ENCODE measurements at places on chromosomes 2 and 18.

DNA sequence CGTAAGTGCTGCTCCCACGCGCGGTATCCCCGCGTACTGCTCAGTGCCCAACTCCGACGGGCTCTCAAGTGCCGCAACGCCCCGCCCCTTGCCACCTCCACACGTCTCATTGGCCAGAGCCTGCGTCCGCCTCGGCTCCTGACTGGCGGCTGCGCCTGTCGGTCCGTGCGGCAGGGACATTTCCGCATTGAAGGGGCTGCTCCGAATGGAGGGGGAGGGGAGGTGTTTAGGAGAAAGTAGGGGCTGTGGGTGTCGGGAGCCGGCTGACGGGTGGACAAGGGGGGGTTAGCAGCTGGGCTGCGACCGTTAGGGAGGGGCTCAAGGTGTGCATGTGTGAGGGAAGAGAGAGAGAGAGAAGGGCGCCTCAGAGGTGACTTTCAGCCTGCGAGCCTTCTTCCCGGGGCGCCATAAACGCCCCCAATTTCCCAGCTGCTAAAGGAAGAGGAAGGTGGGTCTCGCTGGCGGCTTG is 877 bp upstream of the UGP2 start:
- peak; percentile 94 for DNase-seq

- DNase-seq, result no peak
These were observed 96.9 kb downstream of the HDAC4 start for GRCh38 chr2:239303711-239304532.

- DNase-seq, result no peak
These were observed 91.2 kb upstream of the UXS1 start for GRCh38 chr2:106285237-106285829.

DNA sequence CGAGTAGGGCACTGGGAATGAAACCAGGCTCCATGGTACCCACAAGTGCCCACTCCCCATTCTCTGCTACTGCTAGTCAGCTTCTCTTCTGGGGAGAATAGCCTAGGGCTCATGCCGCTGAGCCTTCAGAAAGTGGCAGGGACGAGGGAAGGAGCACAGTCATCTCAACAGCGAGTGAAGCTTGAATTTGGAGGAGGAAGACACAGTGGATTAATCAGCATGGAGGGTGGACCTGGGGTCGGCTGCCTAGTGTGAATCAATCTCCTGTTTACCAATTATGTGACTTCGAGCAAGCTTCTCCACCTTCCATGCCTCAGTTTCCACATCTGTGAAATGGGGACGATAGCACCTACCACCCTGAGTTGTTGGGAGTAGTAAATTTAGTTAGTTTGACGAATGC is 157.0 kb downstream of the SEPTIN10 start:
- DNase-seq, result no peak

- DNase-seq, result no peak
These were observed 30.7 kb upstream of the ACAA2 start for GRCh38 chr18:49843778-49844625.

DNA sequence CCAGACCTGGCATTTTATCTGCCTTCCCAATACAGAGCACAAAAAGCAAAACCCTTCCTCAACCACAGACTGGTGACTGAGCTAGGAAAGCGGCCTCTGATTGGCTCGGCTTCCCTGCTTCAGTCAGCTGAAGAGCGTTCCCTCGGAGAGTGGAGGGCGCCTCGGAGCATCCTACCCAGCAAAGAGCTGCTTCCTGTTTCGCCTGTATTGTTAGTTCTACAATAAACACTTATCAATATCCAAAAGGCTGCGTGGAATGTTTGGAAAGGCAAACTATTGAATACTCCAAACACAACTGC is 125.0 kb downstream of the CACNB4 start:
- DNase-seq, result no peak

DNA sequence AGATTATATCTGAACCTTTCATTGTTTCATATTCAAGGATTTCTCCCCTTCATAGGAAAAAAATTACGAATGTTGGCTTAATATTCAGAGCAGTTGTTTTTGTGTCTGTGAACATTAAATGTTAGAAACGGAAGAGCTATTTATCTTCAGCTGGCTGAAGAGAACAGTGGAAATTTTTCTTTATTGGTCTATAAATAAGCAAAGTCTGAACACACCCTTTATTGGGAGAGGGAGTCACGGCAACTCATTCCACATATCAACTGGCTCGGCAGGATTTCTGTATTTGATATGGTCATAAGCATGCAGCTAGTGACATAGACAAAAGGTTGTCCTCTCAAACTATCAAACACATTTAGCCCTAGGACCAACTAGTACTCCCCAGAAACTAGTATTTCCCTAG is 468.4 kb upstream of the HNRNPA3 start:
- DNase-seq, result no peak

- DNase-seq, result no peak
These were observed 623.9 kb upstream of the CRIM1 start for GRCh38 chr2:35731674-35732073.

DNA sequence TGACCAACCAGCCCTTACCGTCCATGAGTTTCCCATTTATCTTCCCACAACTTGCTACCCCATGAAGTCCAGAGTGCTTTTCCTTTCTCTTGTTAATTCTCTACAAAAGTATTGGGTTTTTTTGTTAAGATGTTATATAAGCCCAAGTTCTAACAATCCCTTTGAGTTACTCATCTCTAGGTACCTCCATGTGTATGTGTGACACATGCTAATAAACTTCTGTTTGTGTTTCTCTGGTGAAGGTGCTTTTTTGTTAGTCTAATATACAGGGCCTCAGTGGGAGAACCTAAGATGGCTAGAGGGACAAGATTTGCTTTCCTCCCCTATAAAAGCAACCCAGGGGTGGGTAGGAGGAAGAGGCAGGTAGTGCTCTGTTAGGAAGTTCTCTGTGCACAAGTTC is 31.8 kb upstream of the RMDN2 start:
- DNase-seq, result no peak

DNA sequence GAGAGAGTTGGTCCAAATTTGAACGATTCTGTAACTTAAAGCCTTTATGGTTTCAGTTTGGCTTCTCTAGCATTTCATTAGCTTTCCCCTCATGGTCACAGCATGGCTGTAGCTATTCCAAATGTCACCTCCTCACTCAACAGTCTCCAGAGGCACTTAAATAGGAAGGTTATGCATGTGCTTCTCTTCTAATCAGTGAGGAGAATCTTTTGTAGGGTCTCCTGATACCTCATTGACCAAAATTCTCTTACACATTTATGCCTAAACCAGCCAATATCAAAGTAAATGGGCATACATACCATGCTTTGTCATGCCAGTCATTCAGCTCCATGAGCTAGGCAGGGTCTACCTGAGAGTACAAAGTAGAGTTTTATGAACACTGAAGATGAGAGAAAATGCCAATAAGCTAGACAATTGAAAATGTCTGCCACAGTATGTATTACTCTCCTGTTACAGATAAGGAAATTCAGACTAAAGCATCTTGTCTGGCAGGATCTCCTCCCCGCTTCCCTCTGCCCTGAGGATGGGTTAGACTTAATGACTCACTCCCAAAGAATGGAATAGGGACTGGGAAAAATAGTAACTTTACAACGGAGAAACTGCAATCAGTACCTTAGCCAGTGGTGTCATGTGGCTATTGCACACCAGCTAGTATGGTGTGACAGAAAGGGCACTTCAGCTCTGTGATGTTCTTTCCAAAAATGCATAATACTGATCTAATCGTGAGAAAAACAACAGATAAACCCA is 15.4 kb downstream of the DSG2 start:
- DNase-seq, result no peak

Data from activated CD8-positive, alpha-beta memory T cell treated with anti-CD3 and anti-CD28 coated beads for 1 hour (primary cell).